Spinal cord (tissue), 10 donors: ENCODE measurements at places on chromosomes 1 and 21.

- DNase-seq = no peak
Measured at GRCh38 chr1:172352435-172352834, 68.0 kb upstream of the C1orf105 start.

DNA sequence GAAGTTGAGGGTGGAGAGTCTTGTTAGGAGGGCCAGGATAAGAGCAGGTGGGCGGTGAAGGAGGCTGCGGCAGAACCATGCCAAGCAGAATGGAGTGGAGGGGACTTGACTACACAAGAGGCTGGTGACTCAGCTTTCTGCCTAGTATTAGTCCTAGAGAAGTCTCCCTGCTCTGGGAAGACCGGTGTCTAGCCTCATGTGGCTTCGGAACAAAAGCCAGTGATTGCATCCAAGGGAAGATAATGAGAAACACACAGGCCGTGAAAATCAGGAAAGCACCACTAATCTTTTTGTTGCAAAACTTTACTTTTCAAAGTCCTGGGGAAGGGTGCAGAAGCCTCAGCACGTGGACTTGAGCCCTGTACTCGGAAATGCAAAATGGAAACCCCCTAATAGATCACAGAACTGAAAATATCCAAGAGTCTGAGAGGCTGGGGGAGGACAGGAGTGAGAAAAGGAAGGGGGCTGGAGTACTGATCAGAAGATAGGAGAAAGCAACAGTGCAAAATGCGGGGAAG, 31.4 kb downstream of the DDR2 start:
- no peak for DNase-seq

GRCh38 chr1:180188091-180188506, 33.4 kb downstream of the QSOX1 start:
- no peak for DNase-seq

DNA sequence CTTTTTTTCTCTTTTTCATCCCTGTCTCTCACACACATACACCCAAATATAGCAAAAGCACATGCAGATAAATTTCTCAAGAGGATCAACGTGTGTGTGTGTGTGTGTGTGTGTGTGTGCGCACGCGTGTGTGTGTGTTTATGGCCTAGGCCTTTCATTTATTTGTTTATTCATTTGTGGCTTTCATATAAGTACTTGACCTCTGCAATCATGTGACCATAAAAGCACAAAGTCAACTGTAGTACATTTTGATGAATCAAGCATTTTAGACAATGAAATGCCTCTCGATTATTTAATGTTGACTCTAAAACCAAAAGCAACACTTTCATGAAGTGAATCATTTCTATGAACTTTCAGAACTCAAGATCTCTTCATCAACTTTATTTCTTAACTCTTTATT, 194.1 kb upstream of the ADGRL2 start:
- no peak for DNase-seq

- no peak for DNase-seq
Measured at GRCh38 chr1:19700079-19700777, 35.6 kb downstream of the HTR6 start.

DNA sequence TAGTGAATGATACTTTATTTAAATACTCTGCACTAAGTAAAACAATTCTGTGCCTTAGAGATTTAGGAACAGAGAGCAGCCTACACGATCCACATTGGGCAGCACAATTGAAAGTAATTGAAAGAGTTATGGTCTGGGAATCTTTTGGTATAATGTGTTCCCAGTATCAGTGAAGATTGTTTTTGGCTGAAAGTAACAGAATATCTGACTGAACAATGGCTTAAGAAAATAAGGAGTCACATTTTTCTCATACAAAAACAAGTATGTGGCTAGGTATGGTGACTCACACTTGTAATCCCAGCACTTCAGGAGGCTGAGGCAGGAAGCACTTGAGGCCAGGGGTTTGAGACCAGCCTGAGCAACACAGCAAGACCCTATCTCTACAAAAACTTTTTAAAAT, 306.2 kb downstream of the NFIA start:
- DNase-seq = no peak

- DNase-seq = no peak
Measured at GRCh38 chr1:17365293-17365692, 6.7 kb upstream of the PADI6 start.

GRCh38 chr1:49686107-49686506, 337.6 kb downstream of the AGBL4 start:
- DNase-seq = no peak

DNA sequence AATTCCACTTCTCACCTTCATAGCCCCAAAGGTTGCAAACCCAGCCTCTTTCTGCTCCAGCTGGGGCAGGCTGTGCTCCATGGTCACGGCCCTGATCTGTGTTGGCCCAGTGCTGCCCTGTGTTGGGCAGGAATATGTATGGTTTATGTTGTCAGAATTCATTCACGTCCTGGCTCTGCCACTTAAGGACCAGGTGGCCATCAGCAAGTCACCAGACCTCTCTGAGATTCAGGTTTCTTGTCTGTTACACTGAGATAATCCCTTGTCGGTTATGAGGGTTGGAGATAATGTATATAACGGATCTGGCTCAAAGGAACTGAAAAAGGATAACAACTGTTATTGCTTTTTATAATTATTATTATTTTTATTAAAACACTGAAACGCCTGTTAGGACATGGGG, 39.1 kb upstream of the SELENON start:
- no peak for DNase-seq

- no peak for DNase-seq
Measured at GRCh38 chr1:207030522-207031009, 2.0 kb downstream of the C1orf116 start.

- no peak for DNase-seq
Measured at GRCh38 chr1:182978151-182978853, 25.3 kb upstream of the SHCBP1L start.

- DNase-seq = no peak
Measured at GRCh38 chr1:152827173-152827572, at the start of gene LCE1A. LCE1A (plus strand) TSS chr1:152827473; CDS start chr1:152827473, 0 bp downstream.

DNA sequence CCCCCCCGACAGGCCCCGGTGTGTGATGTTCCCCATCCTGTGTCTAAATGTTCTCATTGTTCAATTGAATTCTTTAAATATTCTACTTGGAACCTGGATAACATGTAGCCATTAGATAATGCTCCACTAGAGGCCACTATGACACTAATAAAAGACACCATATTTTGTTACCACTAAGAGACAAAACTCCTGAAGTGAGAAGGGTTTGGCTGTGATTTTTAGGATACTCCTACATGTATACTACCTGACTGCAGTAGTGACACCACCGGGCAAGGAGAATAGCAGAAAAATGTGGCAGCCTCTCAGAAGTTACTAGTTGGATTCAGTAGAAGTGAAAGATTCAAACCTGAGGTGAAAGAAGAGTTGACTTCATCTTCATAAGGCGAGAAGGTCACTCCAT, 36.0 kb downstream of the F5 start:
- DNase-seq = no peak

- DNase-seq = no peak
Measured at GRCh38 chr1:181409981-181410380, 73.3 kb upstream of the CACNA1E start.

- DNase-seq = no peak
Measured at GRCh38 chr1:160149233-160149632, 2.2 kb upstream of the ATP1A4 start.

DNA sequence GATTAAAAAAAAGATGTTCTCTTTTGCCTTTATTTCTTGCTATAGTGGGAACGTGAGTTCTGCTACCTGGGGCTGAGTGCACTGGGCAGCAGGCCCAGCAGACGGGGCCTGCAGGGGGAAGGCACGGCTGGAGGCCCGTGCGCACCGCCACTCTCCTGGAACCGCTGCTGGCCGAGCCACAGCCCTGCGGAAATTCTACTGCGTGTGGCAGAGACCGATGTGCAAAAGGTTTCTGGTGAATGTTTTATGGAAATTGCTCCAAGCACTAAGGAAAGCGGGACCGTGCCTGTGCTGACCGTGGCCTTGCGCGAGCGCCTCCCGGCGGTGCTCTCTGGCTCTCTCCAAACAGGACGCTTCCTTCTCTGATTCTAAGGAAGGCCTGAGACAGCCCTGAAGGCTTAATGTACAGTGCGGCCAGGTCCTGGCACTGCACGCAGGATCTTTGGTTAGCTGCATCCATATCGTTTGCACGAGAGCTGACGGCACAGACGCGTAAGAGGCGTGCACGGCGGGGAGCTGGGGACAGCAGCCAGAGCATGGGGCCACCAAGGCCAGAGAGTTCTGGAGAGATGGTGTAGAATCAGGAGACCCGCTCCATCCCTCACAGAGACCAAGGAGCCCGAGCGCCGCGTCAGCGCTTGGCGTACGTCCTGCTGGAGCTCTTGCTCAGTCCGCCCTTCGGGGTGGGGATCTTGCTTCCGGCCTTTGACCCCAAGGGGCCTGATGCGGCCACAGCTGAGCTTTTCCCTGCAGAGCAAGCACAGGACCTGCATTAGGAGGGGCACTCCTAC, 18.7 kb upstream of the LRRC47 start:
- no peak for DNase-seq

DNA sequence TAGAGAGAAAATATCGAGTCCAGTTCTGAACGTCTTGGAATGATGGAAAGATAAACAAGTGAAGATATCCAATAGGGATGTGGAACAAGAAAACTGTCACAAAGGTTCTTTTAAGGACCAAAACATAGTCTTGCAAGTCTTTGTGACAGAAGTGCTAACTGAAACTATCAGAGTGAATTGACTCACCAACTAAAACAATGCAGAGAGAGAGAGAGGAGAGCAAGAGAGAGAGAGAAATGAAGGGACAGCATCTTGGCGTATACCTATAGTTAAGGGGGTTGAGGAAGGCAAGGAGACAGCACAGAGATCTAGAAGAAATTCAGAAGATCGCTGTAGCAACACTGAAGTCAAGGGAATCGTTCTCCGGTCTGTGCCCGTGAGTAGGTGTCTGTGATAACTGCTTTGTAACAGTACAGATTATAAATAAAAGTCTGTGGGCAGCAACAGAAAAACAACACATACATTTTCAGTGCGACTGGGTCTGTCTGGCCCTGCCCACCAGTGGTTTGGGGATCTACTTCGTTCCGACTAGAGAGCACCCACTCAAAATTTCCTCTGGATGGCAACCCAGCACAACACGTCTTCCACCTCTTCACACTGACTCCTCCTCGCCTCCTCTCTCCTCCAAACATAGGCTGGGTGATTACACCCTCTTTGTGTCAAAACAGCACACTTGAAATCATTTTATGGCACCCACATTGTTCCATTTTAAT, 4.8 kb upstream of the COA6 start:
- DNase-seq = no peak

DNA sequence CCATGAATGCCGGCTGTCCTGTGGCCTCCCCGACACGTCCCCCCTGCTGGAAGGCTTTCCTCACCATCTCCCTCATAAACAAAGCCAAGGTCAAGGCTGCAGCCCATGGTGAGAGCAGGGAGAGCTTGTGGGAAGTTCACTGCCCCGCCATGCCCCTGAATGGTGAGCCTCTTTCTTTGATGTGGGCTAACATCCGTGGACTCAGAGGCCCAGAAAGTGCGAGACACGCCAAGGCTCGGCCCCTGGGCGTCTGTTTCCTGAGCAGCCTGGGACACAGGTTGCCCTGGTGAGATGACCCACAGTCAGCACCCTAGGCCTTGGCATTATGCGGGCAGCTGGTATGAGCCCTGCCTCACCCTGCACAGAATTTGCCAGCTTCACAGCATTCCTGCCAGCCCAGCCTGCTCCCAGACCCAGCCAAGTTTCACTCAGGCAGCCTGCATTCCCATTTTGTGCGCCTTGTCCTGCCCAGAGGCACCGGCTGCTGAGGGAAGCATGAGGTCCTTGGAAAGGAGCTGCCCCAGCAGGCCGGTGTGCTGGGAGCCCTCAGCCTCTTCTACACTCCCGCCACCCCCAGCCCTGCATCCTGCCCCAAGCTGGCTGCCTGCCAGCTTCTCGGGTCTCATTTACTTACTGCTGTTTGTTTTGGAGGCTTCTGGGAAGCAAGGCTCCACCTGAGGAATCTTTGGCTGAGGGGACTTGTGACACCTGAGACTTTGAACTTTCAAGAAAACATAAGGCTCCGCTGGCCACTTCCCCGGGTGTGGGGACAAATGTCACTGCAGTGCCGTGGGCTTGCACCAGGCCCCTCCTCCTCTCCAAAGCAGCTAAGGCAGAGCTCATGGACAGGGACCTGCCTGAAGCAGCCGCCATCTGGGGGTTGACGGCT, 31.9 kb downstream of the NEK2 start:
- DNase-seq = peak; percentile 22

DNA sequence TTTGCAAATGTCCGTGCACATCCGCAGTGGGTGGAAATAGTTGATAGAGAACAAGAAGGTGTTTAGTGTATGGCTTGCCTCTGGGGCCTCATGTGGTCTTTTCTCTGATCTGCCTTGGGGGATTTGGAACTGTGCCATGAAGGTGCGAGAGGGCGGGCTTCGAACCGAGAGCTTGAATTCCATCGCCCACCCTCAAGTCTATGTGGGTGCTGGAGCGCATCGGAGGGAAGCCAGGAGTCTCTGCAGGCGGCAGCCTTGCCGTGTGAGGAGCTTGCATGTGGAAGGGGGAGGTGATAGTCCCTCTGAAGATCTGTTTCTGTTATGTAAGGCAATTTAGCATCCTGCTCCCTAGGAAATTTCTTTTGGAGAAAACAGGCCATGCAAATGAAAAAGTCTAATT, 119.6 kb downstream of the HUNK start:
- no peak for DNase-seq

DNA sequence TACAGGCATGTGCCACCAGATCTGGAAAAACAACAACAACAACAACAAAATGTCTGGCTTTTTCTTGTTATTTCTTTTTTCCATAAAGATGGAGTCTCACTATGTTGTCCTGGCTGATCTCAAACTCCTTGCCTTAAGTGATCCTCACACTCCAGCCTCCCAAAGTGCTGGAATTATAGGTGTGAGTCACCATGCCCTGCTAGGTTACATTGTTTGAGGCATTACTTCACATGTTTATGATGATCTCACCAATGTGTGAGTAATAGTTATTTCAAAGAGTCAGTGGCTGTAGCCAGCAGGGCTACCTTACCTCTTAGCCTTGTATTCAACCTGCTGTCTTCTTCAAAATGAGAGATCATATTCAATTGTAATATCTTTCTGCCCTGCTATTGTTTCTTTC, 445.7 kb downstream of the AMY1C start:
- DNase-seq = no peak

DNA sequence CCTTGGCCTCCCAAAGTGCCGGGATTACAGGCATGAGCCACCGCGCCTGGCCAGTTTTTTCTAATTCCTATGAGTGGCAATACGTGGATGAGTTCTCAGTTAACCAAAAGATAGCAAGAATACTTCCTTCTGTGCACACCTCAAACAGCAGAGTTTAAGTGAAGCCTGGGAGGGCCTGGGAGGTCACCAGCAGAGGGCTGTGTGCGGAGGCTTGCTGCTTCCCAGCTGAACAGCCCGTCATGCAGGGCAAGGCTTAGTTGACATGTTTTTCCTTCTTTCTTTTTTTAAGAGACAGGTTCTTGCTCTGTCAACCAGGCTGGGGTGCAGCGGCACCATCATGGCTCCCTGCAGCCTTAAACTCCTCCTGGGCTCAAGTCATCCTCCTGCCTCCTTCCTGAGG, 17.8 kb downstream of the GNG4 start:
- DNase-seq = no peak

- DNase-seq = no peak
Measured at GRCh38 chr1:234841710-234842231, 231.8 kb upstream of the IRF2BP2 start.

- DNase-seq = no peak
Measured at GRCh38 chr1:206900149-206900548, 2.9 kb downstream of the IL24 start.
